ENCODE measurements at places on chromosomes 6 and 20. TPM values are rescaled to one million over a fixed set of nuclear protein-coding genes. Genes with fewer than 3 reads are reported as not detected.
A peak's percentile ranks its signal among the peaks of the same experiment; 100 is the strongest.

MICAL1 gene
- 57.2 TPM for total RNA-seq

DNA sequence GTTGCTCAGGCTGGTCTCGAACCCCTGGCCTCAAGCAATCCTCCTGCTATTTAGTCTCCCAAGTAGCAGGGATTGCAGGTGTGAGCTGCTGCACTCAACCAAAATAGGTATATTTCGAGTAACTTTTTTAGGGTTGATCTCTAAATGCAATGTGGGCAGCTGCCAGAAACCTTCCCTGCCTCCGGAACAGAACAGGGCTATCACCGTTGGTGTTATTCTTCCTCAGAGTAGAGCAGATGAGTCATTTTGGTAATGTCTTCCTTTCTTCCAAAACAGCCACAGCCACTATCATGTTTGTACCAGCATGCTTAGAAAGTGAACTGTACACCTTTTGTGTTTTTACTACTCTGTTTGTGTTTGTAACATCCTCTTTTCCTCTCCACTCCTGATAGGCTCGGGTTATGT is 44.1 kb downstream of the SNX9 start:
- peak; percentile 41 for DNase-seq

GRCh38 chr6:56223995-56224394 is 23.4 kb downstream of the COL21A1 start:
- peak; percentile 60 for DNase-seq

DNA sequence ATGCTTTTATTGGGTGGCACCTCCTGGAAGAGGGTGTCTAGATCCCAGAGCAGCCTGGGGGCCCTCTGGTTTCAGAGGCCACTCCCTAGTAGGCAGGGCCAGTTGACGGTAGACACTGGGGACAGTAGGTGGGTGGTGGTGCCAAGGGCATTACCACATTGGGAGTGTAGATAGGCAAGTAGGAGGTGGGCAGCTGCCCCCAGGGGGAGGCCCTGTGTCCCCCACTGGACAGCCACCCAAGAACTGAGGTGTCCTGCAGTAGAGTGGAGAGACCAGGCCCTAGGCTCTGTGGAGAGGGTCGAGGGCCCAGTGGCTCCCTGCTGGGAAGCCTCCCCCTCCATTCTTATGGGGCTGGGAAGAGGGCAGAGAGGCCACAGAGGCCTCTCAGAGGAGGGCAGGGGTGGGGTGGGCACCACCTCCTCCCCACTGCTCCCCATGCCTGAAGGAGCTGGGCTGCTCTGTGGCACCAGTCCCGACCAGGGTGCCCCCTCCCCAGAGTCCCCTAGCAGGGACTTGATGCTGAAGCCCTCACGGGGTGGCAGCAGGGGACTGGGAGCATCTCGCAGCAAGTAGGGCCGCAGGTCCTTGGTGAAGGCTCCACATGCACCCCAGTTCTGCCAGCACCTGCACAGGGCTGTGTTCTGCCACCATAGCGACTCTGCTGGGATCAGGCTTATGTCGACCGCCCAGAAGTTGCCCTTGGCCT is 305.0 kb upstream of the KCNQ5 start:
- DNase-seq: no peak

Measured in astrocyte (in vitro differentiated cells and primary cell).